ENCODE measurements at places on chromosomes 3 and 15. TPM values are rescaled to one million over a fixed set of nuclear protein-coding genes. Genes with fewer than 3 reads are reported as not detected.

Gene KBTBD13
- not detected for total RNA-seq

Gene SCG3
- total RNA-seq: 0.72 TPM

Gene TARS3
- 8.7 TPM for total RNA-seq

Gene NANOGP8
- not detected for total RNA-seq

Gene DAPK2
- 26.5 TPM for total RNA-seq

Gene ZPLD1
- 0.05 TPM for total RNA-seq

Gene FANCD2OS
- not detected for total RNA-seq

Gene CPEB1
- total RNA-seq: 1.4 TPM

Gene CACNA2D2
- 3.3 TPM for total RNA-seq

Gene ARPC4
- 221 TPM for total RNA-seq

Gene C3orf80
- total RNA-seq: 1.9 TPM

Gene SLC51B
- total RNA-seq: 102 TPM

- no peaks in the 10 kb centered on the region for H3K36me3 ChIP-seq
- no peak for DNase-seq
- H3K4me1 ChIP-seq: no peaks in the 10 kb centered on the region
- H3K27me3 ChIP-seq: no peaks in the 10 kb centered on the region
- no peak overlapping the region for H3K27ac ChIP-seq
Measured at GRCh38 chr3:22836131-22836530, 367.0 kb upstream of the UBE2E2 start.

- no peaks in the 10 kb centered on the region for H3K4me1 ChIP-seq
- peak; percentile 8 for DNase-seq
- H3K27ac ChIP-seq: no peak overlapping the region
- no peaks in the 10 kb centered on the region for H3K36me3 ChIP-seq
- no peaks in the 10 kb centered on the region for H3K27me3 ChIP-seq
- no peak overlapping the region for H3K4me3 ChIP-seq
Measured at GRCh38 chr3:195214381-195214780, 56.6 kb downstream of the XXYLT1 start.

DNA sequence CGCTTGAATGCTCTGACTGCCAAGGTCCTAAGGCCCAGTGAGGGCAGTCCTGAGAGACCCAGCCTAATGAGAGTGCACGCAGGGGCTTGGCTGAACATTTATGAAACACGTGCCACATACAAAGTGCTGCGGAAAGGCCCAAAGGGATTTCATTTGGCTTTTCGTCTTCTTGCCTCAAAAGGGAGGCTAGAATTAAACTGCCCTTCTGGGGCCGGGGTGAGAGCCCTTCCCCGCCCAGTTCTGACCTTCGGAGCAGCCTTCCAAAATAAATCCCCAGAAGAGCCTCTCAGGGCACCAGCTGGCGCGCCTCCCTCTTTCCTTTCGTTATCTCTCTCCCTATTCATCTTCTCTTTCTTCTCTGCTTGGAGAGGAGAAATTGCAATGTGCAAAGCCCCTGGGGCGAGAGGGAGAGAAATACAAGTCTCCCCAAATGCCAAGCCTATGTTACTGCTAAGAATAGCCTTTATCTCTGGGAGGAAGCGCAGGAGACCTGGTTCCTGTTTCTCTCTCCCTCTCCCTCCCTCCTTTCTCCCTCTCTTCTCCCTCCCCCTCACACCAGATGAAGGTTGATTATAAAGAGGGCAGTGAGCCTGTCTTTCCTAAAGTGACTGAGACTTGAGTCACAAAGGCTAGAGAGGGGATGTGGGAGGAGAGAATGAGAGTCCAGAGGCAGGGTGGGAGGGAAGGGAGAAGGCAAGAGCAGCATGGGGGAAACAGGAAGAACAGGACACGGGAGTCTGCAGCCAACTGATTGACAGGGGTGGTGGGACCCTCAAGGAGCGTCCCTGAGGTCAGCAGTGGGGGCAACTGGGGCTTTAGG lies 36.7 kb upstream of the NDUFB4 start:
- H3K27ac ChIP-seq: peak overlapping the region; percentile 53
- H3K27me3 ChIP-seq: no peaks in the 10 kb centered on the region
- DNase-seq: no peak
- H3K4me1 ChIP-seq: peaks cover 3% of the 10 kb centered on the region
- H3K4me3 ChIP-seq: peak overlapping the region; percentile 39
- no peaks in the 10 kb centered on the region for H3K36me3 ChIP-seq

GRCh38 chr3:168933614-168934013 lies 729.9 kb downstream of the MECOM start:
- H3K27me3 ChIP-seq: no peaks in the 10 kb centered on the region
- no peak for DNase-seq
- no peaks in the 10 kb centered on the region for H3K4me1 ChIP-seq
- no peak overlapping the region for H3K27ac ChIP-seq
- no peaks in the 10 kb centered on the region for H3K36me3 ChIP-seq
- no peak overlapping the region for H3K4me3 ChIP-seq

GRCh38 chr3:7728566-7729519 lies 772.8 kb upstream of the LMCD1 start:
- no peak overlapping the region for H3K27ac ChIP-seq
- H3K4me3 ChIP-seq: no peak overlapping the region
- no peaks in the 10 kb centered on the region for H3K4me1 ChIP-seq

GRCh38 chr3:20811631-20812030 lies 625.6 kb upstream of the SGO1 start:
- H3K36me3 ChIP-seq: no peaks in the 10 kb centered on the region
- no peak overlapping the region for H3K27ac ChIP-seq
- H3K27me3 ChIP-seq: no peaks in the 10 kb centered on the region
- no peaks in the 10 kb centered on the region for H3K4me1 ChIP-seq
- H3K4me3 ChIP-seq: no peak overlapping the region

DNA sequence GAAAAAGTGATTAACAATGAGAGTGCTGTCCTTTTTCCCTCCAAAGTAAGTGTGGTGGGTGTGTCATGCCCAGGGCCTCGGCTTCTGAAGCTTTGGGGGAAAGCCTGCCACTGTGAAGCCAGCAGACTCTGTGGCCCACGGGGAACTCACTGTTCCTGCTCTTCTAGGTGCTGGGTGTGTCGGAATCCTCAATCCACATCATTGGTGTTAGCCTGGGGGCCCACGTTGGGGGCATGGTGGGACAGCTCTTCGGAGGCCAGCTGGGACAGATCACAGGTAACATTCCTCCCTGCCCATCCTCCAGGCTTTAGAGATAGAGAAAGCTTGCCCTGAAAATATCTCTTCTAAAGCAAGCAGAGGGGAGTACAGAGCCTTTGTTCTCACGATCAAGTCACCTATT lies 11.6 kb downstream of the PLA1A start:
- DNase-seq: no peak
- no peak overlapping the region for H3K27ac ChIP-seq
- no peaks in the 10 kb centered on the region for H3K4me1 ChIP-seq
- H3K36me3 ChIP-seq: no peaks in the 10 kb centered on the region
- H3K4me3 ChIP-seq: no peak overlapping the region

- DNase-seq: peak; percentile 78
- H3K27ac ChIP-seq: no peak overlapping the region
- no peaks in the 10 kb centered on the region for H3K36me3 ChIP-seq
- no peaks in the 10 kb centered on the region for H3K27me3 ChIP-seq
- H3K4me1 ChIP-seq: no peaks in the 10 kb centered on the region
Measured at GRCh38 chr15:75307778-75308390, 25.2 kb downstream of the GOLGA6D start.

DNA sequence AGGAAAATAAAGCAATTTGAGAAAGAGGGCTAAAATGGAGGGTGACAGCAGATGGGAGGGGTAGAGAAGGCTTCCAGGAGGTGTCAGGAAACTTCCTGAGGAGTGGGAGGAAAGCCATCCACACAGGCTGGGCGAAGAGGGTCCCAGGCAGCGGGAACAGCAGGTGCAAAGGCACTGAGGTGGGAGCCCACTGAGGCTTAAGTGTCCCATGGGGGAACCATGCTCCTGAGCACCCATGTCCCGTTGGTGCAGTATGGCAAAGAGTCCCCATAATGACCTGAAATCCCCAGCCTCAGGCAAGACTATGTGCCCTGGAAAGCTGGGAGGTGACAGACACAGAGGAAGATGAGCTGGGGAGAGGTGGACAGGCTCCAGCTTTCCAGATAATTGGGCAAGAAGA lies 30.0 kb downstream of the CFAP100 start:
- no peaks in the 10 kb centered on the region for H3K4me1 ChIP-seq
- DNase-seq: no peak
- H3K36me3 ChIP-seq: no peaks in the 10 kb centered on the region
- H3K27me3 ChIP-seq: no peaks in the 10 kb centered on the region

- no peaks in the 10 kb centered on the region for H3K36me3 ChIP-seq
- no peaks in the 10 kb centered on the region for H3K4me1 ChIP-seq
- no peaks in the 10 kb centered on the region for H3K27me3 ChIP-seq
- no peak overlapping the region for H3K4me3 ChIP-seq
- DNase-seq: no peak
Measured at GRCh38 chr3:172407872-172408271, 40.4 kb downstream of the GHSR start.

DNA sequence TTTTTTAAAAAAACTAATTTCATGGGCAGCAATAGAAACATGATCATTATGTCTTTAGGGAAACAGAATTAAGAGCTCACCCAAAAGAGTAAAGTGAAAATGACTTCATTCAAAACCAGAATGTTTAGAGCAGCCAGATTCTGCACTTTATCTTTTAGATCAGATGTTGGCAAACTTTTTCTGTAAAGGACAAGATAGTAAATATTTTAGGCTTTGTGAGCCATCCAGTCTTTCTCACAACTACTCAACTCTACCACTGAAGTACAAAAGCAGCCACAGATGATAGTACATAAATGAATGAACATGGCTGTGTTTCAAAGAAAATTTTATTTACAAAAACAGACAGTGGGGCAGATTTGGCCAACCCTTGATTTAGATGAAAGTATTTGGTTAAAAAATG lies 84.5 kb downstream of the SETD2 start:
- no peak for DNase-seq
- H3K36me3 ChIP-seq: peaks cover 3% of the 10 kb centered on the region
- H3K4me3 ChIP-seq: no peak overlapping the region
- H3K27ac ChIP-seq: no peak overlapping the region
- no peaks in the 10 kb centered on the region for H3K4me1 ChIP-seq
- H3K27me3 ChIP-seq: no peaks in the 10 kb centered on the region

Data from colonic mucosa (tissue), 4 donors.